ENCODE measurements at places on chromosomes 12 and 14. TPM values are rescaled to one million over a fixed set of nuclear protein-coding genes. Genes with fewer than 3 reads are reported as not detected.

The NPAS3 gene
- not detected for total RNA-seq

The CD27 gene
- 85.4 TPM for total RNA-seq

The RNASE1 gene
- not detected for total RNA-seq

The LEMD3 gene
- total RNA-seq, result 15.9 TPM

The FKBP4 gene
- 182 TPM for total RNA-seq

The SYNE3 gene
- total RNA-seq, result 27.3 TPM

The CLEC6A gene
- not detected for total RNA-seq

The HAL gene
- total RNA-seq, result 0.40 TPM

The ACOT6 gene
- not detected for total RNA-seq

The NOVA1 gene
- total RNA-seq, result 0.35 TPM

The CCDC175 gene
- not detected for total RNA-seq

The HOXC5 gene
- total RNA-seq, result not detected

GRCh38 chr14:80152166-80152565, 59.1 kb downstream of the DIO2 start:
- no peaks in the 10 kb centered on the region for H3K36me3 ChIP-seq
- no peak for DNase-seq
- H3K27me3 ChIP-seq, result no peaks in the 10 kb centered on the region
- no peaks in the 10 kb centered on the region for H3K4me1 ChIP-seq

- H3K27me3 ChIP-seq, result no peaks in the 10 kb centered on the region
- H3K4me3 ChIP-seq, result peak overlapping the region; percentile 78
- peak overlapping the region; percentile 55 for H3K27ac ChIP-seq
- H3K4me1 ChIP-seq, result peaks cover 12% of the 10 kb centered on the region
Measured at GRCh38 chr12:131894981-131895639, 688 bp downstream of the ULK1 start.

DNA sequence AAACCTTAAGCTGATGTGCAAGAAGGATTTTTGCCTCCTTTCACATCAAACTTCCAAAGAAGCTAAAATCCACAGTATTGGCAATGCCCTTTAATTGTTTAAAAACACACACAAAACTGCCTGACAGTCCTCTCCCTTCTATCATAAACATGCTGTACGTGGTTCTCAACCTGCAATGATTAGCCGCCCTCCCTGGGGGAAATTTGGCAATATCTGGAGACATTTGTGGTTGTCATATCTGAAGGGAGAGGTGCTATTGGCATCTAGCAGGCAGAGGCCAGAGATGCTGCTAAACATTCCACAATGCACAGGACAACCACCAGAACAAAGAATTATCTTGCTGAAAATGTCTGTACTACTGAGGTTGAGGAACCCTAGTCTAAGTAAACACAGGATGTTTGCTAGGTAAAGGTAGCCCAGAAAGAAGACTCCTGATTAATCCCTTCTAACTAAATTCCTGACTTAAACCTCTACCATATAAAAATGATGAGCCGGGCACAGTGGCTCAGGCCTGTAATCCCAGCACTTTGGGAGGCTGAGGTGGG, 1.2 kb downstream of the ACOT6 start:
- H3K27me3 ChIP-seq, result no peaks in the 10 kb centered on the region
- DNase-seq, result no peak
- no peaks in the 10 kb centered on the region for H3K36me3 ChIP-seq
- H3K4me3 ChIP-seq, result peak overlapping the region; percentile 76
- H3K4me1 ChIP-seq, result peaks cover 6% of the 10 kb centered on the region
- H3K27ac ChIP-seq, result peak overlapping the region; percentile 51

- peak overlapping the region; percentile 74 for H3K4me3 ChIP-seq
- DNase-seq, result peak; percentile 80
- H3K27ac ChIP-seq, result peak overlapping the region; percentile 97
- H3K36me3 ChIP-seq, result peaks cover 50% of the 10 kb centered on the region
- H3K27me3 ChIP-seq, result no peaks in the 10 kb centered on the region
Measured at GRCh38 chr14:101819251-101819990, 57.9 kb downstream of the PPP2R5C start.

- DNase-seq, result no peak
- H3K36me3 ChIP-seq, result no peaks in the 10 kb centered on the region
- no peak overlapping the region for H3K4me3 ChIP-seq
- no peak overlapping the region for H3K27ac ChIP-seq
Measured at GRCh38 chr12:42625611-42626010, 36.1 kb upstream of the PRICKLE1 start.

GRCh38 chr14:68814539-68815297, 21.9 kb upstream of the ZFP36L1 start:
- peaks cover 63% of the 10 kb centered on the region for H3K4me1 ChIP-seq
- peak overlapping the region; percentile 94 for H3K27ac ChIP-seq
- H3K4me3 ChIP-seq, result peak overlapping the region; percentile 74
- DNase-seq, result peak; percentile 64
- no peaks in the 10 kb centered on the region for H3K27me3 ChIP-seq

- no peak overlapping the region for H3K4me3 ChIP-seq
- H3K4me1 ChIP-seq, result peaks cover 44% of the 10 kb centered on the region
- H3K36me3 ChIP-seq, result peaks cover 27% of the 10 kb centered on the region
- no peak overlapping the region for H3K27ac ChIP-seq
- DNase-seq, result no peak
Measured at GRCh38 chr12:50221228-50222008, 54.2 kb upstream of the CERS5 start.

DNA sequence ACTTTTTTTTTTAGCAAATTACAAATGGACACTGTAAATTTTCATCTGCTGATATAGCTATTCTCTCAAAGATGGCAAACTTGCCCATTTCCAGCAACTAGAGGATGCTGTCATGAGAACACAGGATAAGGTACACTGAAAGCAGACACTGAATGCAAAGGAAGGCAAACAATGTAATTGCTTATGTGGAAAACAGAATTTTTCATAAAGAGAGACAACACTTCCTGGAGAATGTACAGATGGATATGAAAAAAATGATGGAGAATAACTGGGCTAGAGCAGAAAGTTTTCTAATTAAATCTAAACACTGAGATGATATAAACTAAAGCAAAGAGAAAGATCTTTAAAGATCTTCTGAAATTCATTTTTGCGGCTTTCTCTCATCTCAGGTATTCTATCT, 581 bp downstream of the CD69 start:
- no peaks in the 10 kb centered on the region for H3K27me3 ChIP-seq
- H3K27ac ChIP-seq, result peak overlapping the region; percentile 100
- DNase-seq, result no peak
- peak overlapping the region; percentile 99 for H3K4me3 ChIP-seq
- peaks cover 47% of the 10 kb centered on the region for H3K4me1 ChIP-seq

- no peak for DNase-seq
- no peaks in the 10 kb centered on the region for H3K36me3 ChIP-seq
- H3K27ac ChIP-seq, result no peak overlapping the region
- H3K4me3 ChIP-seq, result no peak overlapping the region
Measured at GRCh38 chr12:56087220-56087619, 7.3 kb downstream of the ERBB3 start.

DNA sequence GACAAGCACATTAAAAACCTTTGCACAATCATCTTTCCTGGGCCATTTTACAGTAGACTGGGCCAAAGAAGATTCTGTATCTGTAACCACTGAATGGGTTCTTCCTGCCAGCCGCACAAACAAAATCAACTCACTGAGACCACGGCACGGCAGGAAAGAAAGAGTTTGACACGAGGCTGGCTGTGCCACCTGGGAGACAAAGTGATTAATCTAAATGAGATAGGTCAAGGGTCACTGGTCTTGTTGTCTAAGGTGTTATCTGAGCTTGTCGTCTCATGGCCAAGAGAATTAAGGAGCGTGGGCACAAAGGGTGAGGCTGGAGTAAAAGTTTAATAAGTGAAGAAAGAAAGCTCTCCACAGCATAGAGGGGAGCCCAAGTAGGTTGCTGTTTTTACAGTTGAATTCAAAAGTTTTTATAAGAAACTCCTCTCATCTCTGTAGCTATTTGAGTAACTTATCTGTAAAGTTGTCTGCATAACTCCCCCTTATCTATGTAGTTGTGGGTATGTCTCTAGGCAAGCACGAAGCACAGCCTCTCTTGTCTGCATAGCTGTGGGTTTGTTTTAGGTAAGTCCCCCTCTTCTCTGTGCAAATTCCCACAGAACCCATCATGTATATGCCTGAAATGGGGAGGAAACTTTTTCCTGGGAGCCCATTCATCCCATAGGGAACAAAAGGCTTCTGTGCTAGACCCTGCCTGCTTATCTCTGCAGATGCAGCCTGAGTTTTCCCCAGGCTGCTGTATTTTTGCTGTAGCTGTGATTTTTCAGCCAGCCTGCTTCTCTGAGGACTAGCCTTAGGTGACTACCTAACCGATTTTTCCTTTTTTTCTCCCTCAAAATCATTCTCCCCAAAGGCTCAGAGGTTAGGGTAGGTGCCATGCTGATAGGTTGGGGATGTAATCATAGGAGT, 1314.6 kb upstream of the TMEM132C start:
- H3K36me3 ChIP-seq, result no peaks in the 10 kb centered on the region
- no peak overlapping the region for H3K4me3 ChIP-seq
- no peak overlapping the region for H3K27ac ChIP-seq
- no peaks in the 10 kb centered on the region for H3K4me1 ChIP-seq

GRCh38 chr12:100567945-100568344, 5.5 kb upstream of the GAS2L3 start:
- H3K36me3 ChIP-seq, result no peaks in the 10 kb centered on the region
- H3K4me1 ChIP-seq, result peaks cover 8% of the 10 kb centered on the region
- H3K27me3 ChIP-seq, result peaks cover 30% of the 10 kb centered on the region
- no peak for DNase-seq

GRCh38 chr14:105913861-105914260, 387.5 kb downstream of the TMEM121 start:
- H3K27me3 ChIP-seq, result peaks cover 8% of the 10 kb centered on the region
- H3K4me1 ChIP-seq, result no peaks in the 10 kb centered on the region
- no peak overlapping the region for H3K27ac ChIP-seq

DNA sequence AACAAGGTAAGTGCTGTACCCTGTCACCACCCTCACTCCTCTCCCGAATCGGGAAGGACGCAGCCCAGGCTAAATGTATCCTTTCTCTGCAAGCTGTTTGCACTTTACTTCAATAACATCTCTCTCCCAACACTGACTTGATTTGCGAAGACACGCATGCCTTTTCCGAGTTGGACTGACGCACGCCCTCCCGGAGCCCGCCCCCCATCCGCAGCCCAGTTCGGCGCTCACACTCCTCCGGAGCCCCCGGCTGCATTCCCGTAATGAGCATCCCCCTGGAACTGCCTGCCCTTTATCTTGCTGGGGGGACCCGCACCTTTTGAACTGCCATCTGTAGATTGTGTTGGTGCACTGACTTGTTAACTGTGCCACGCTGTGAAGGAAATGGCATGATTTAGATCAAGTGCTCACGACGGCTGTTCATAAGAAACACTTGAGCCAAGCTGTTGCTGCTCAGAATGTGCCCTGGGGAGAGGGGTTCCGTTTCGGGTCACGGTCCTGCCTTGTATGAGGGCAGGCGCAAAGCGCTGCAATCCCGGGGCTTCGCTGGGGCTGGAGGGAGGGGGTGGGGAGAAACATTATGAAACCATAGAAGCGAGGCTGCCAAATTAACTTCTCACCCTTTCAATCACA, 176.6 kb upstream of the CDKN3 start:
- no peak overlapping the region for H3K27ac ChIP-seq
- H3K27me3 ChIP-seq, result peaks cover 60% of the 10 kb centered on the region
- H3K4me3 ChIP-seq, result peak overlapping the region; percentile 28
- H3K36me3 ChIP-seq, result no peaks in the 10 kb centered on the region

GRCh38 chr12:76765598-76765997, 1.7 kb downstream of the ZDHHC17 start:
- peaks cover 2% of the 10 kb centered on the region for H3K36me3 ChIP-seq
- H3K27ac ChIP-seq, result peak overlapping the region; percentile 97
- peaks cover 48% of the 10 kb centered on the region for H3K4me1 ChIP-seq
- peak overlapping the region; percentile 96 for H3K4me3 ChIP-seq

DNA sequence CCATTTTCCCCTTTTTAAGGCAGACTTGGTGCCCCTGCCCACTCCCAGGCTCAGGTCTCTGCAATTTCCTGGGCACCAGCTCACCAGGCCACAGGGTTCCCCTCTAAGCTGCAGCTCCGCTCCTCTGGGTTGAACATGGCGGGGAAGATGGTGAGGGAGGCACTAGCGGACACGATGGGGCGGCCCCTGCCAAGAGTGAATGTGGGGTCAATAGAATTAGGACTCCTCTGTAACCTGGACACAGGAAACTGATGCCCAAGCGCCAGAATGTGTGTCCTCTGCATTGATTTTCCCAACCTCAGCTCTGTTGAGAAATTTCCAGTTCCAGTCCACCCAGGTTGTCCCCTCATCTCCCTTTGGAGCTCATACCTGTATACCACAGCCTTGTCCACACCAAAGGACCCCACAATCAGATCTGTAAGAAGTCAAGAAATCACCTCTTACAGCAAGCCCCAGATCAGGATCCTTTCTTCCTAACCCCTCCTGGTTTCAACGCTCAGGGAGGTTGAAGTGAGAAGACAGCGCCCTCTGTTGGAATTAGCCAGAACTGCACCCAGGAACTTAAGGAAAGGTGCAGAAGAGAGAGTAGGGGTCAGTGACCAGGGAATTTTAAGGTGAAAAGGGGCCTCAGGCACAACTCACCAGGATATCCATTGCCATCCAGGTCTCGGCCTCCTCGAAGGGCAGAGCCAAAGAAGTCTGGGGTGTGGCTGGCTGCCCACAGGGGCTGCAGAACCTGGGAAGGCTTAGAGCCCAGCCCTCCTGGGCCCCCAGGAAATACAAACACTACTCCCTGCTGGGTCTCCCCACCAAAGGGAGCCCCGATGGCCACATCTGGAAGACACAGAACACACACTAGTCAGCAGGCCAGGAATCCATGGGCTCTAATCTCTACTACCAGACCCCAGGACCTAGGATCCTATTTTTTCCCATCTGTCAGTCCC, 14.7 kb downstream of the ITGA5 start:
- H3K4me3 ChIP-seq, result no peak overlapping the region
- H3K27me3 ChIP-seq, result no peaks in the 10 kb centered on the region
- peak; percentile 78 for DNase-seq
- H3K4me1 ChIP-seq, result peaks cover 10% of the 10 kb centered on the region

DNA sequence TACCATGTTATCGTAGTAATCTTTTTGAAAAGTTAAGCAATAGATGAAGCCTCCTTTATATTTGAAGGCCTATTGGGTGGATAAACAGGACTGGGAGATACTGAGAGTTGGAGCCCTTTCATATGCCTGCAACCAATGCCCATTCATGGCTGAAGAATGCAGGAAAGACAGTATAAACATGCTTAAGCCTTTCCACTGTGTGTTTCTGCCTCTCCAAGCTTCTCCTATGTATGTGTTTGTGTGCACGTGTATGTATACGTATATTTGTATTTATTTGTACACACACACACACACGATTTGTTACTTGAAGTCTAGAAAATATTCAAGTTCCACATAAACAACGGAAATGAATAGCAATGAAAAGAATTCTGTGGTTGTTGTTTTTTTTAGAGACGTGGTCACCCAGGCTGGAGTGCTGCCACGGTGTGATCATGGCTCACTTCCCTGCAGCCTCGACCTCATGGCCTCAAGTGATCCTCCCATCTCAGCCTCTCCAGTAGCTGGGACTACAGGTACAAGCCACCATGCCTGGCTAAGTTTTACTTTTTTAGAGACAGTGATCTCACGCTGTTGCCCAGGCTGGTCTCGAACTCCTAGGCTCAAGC, 1453.5 kb downstream of the AACS start:
- H3K27me3 ChIP-seq, result no peaks in the 10 kb centered on the region
- no peaks in the 10 kb centered on the region for H3K36me3 ChIP-seq
- no peak for DNase-seq

GRCh38 chr12:96457191-96457930, 32.0 kb upstream of the CFAP54 start:
- H3K27me3 ChIP-seq, result no peaks in the 10 kb centered on the region
- H3K4me3 ChIP-seq, result no peak overlapping the region
- H3K27ac ChIP-seq, result no peak overlapping the region
- H3K4me1 ChIP-seq, result peaks cover 7% of the 10 kb centered on the region
- no peaks in the 10 kb centered on the region for H3K36me3 ChIP-seq

Measured in activated CD4-positive, alpha-beta T cell treated with anti-CD3 and anti-CD28 coated beads for 36 hours (primary cell).